ENCODE measurements at places on chromosomes 5 and 9.

- DNase-seq = no peak
Measured at GRCh38 chr9:113634596-113635515, 171.3 kb downstream of the RGS3 start.

DNA sequence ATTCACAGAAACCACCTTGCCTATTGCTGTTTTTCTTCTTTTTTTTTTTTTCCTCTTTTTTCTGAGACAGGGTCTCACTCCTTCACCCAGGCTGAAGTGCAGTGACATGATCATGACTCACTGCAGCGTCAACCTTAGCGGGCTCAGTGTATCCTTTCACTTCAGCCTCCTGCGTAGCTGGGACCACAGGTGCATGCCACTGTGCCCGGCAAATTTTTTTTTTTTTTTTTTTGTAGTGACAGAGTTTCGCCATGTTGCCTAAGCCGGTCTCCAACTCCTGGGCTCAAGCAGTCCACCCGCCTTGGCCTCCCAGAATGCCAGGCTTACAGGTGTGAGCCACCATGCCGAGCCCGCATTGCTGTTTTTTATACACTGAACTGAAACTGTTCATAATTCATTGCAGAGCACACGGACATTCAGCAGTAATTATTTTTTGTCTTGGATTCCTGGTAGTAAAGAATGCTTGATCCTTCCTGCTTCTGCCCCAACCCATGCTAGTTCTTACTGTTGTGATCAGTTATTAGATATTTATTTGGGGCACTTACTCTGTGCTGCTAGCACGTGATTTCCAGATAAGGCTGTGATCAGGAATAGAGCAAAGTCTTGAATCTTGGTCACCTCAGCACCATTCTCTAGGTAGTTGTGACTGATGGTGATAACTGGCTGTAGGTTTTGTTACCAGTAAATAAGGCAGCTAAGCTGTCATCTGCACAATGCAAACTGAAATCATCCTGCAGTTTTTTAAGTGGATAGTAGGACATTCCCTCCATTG, 14.0 kb downstream of the MAP3K1 start:
- no peak for DNase-seq

DNA sequence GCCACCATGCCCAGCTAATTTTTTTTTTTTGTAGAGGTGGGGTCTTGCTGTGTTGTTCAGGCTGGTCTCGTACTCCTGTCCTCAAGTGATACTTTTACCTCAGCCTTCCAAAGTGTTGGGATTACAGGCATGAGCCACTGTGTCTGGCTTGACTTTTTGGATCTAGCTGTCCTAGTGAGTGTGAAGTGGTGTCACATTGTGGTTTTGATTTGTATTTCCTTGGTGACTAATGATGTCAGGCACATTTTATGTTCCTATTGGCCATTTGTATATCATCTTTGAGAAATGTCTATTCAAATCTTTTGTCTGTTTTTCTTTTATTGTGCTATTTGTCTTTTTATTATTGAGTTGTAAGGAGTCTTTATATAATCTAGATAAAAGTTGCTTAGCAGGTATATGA, 53.5 kb upstream of the MCCC2 start:
- DNase-seq = no peak

DNA sequence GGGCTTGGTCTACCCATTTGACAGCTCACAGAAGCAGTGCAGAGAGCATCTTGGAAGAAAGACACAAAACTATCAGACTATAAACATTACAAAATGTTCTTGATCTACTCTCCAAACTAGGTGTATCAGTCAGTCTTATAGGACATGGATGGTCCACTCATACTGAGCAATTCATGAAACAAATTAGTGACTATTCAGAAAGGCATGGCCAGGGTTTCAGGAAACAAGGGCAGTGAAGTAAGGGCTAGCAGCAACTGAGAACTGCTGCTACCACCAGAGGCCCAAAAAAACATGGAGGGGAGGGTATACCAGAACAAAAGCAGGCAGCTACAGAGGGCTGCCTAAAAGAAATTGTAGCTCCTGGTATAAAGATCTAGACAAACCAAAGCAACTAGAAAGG, 287.0 kb downstream of the PIK3R1 start:
- DNase-seq = no peak

DNA sequence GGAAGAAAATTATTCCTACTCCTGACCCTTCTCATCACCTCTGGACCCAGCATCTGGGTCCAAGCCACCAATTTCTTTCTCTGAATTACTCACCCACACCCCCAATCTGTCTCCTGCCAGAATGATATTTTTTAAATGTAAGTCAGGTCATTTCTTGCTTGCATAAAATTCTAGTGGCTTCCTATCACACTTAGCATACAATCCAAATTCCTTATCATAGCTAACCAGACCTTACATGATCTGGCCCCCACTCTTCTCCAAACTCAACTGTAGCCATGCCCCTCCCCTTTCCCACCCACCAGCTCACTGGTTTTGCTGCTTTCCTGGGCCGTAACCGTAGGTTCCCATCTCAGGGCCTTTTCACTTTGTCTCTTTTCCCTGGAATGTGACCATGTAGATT, 15.2 kb downstream of the HTR4 start:
- no peak for DNase-seq

DNA sequence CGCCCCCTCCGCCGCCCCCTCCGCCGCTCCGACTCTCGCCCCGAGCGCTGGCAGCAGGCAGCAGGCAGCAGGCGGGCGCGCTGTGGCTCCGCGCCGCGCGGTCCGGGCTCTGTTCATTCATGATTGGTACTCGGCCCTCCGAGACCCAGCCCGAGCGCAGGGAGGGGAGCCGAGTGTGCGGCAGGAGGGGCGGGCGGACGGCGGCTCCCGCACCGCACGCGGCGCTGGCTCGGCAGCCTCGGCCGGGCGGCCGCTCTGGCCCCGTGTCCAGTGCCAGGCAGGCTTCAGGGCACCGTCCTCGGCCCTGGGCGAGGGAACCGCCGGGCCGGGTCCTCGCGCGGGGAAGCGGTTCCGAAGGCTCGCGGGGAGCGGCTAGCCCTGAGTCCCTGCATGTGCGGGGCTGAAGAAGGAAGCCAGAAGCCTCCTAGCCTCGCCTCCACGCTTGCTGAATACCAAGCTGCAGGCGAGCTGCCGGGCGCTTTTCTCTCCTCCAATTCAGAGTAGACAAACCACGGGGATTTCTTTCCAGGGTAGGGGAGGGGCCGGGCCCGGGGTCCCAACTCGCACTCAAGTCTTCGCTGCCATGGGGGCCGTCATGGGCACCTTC, at the start of gene KCNIP1:
KCNIP1 (plus strand) TSS at position 31 of the 607 bp plus-strand sequence.
- no peak for DNase-seq

- no peak for DNase-seq
Measured at GRCh38 chr9:17994695-17995425, 416.0 kb downstream of the SH3GL2 start.

DNA sequence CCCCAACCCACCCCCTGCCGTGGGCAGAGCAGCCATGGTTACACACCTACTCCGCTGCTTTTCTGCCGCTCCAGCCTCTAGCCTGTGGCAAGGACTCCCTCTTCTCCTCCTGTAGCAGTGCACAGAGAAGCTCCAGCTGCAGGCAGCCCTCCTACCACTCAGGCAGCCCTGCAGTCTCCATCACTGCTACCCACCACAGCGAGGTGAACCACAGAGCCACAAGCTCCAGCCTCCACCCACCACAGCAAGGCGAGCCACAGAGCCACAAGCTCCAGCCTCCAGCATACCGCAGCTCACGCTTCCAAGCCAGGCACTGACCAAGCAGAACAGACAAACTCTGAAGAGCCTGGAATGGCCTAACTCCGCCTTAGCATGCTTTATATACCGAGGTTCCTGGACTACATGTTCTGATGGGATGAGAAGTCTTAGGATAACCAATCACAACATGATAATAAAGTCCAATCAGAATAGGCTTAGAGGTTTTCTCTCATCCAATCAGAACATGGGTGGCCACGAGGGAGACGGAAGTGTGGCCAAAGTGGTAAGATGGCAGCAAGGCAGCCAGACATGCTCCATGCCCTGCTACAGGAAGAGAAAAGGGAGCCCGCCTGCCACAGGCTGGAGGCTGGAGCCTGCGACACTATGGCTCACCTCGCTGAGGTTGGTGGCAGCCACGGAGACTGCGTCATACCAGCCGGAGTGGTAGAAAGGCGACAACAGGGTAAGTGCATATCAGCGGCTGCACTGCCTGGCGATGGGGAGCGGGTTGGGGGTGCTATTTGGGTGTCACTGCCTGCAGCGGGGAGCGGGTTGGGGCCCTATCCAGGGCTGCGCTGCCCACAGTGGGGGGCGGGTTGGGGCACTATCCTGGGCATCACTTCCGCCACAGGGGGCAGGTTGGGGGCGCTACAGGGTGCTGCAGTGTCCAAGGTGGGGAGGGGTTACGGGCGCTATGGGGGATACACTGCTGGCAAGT, 75.8 kb upstream of the PCAT7 start:
- no peak for DNase-seq

- no peak for DNase-seq
Measured at GRCh38 chr5:54206580-54207229, 103.7 kb downstream of the ARL15 start.

- DNase-seq = no peak
Measured at GRCh38 chr9:16526380-16526779, 344.1 kb downstream of the BNC2 start.

GRCh38 chr9:124180557-124180956, 77.2 kb upstream of the NEK6 start:
- no peak for DNase-seq

DNA sequence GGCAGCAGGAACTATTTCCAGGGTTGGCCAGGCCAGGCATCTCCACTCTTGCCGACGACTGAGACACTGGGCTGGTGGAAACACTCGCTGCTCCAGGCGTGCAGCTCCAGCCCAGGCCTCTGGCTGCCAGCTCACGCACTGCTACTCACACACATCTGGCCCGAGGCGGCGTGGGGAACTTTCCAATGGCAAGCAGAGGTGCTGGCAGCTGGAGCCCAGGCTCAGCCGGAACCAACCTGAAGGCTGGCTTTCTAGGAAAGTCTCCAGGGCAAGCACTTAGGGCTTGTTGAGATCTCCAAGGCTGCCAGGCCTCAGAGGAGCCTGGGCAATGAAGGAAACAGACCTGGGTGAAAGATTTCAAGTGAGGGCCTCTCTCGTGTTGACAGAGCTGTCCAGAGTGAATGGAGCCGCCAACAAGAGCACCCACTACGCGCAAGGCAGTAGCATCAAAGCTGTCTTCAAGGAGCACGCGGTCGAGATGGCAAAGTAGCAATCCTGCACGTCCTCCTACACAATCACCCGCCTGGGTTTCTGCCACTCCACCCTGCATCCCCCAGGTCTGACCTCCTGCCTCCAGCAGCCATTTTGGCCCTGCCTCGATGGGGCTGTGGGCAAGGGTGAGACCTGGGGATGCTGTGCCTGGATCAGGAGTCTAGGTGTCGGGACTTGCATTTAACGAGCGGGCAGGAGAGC, 14.4 kb downstream of the SH3PXD2B start:
- DNase-seq = no peak

DNA sequence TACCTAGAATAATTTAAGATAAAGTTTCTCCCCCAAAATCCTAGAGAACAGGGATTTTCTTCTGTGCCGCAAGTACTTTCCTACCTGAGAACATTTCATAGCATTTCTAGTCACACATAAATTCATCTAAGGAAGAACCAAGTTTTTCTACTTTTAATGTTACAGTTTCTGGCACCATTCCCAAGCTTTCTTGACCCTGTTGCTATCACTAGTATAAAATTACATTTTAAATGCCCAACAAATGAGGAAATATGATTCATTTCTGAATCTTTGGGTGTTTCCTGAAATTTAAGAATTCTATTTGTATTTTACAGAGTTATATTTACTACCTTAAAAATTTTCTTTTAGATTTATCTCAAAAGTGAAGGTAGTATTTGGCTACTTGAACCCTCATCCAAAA, 137.8 kb downstream of the LPAR1 start:
- DNase-seq = no peak

DNA sequence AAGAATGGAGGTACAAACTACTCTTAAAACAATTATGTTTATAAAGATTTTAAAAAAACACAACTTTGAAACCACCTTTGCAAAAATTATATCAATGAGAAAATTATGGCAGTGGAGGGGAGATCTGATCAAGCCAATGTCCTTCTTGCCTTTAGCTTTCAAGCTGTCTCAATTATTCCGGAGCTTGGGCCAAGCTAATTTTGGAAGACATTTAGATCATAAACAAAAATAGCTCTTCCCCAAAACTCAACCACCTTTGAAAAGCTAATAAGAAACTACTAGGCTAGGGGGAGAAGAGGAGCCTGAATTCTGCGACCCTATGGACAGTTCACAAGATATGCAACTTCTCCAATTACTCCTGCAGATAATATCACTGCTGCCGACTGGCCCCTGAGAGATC, 263.3 kb downstream of the ICE1 start:
- no peak for DNase-seq

GRCh38 chr9:88388203-88388885, at the start of gene SPIN1:
TSS of gene SPIN1 (plus strand) at chr9:88388444. CDS start at chr9:88426540, 38,096 bp downstream.
- no peak for DNase-seq

DNA sequence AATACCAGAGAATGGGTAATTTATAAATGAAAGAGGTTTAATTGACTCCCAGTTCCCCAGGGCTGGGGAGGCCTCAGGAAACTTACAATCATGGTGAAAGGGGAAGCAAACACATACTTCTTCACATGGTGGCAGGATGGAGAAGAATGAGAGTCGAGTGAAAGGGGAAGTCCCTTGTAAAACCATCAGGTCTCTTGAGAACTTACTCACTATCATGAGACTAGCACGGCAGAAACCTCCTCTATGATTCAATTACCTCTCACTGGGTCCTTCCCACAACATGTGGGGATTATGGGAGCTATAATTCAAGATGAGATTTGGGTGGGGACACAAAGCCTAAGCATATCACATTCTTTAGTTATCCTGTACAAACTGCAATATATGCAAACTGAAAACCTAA, 609.4 kb downstream of the MTRR start:
- DNase-seq = no peak

- no peak for DNase-seq
Measured at GRCh38 chr5:78562001-78562400, 86.6 kb downstream of the LHFPL2 start.

DNA sequence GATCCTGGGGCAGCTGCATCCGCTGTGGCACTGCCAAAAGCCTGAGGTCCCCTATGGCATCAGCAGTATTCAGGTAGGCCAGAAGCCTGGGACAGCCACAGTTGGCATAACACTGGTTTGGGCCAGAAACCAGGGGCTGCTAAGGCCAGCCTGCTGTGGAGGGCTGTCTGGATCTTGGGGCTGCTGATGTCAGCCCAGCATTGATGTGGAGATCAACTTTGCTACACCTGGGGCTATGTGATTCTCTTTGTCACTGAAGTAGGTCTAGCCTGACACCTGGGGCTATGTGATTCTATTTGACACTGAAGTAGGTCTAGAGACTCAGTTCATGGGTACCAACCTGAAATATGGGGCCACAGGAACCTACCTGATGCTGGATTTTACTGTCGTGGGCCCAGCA, 411.5 kb downstream of the RASEF start:
- DNase-seq = no peak

GRCh38 chr9:137540536-137540935, 9.7 kb downstream of the PNPLA7 start:
- no peak for DNase-seq

DNA sequence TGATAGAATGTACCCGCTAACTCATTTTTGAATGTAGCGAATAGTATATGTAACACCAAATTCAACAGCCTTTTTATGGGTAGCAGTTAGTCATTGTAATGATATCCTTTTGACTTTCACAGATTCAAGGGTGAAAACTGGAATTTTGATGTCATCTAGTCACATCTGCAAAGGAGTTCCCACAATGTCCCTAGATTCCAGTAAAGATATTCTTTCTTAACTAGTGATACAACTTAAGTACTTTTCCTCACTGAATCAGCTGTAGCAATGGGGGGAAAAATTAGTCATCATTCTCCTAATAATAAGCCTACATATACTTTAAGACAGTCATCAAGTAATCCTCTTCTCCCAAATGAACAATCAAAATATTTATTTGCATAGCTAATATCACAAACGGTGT, 11.5 kb upstream of the SSBP2 start:
- no peak for DNase-seq

Data from thoracic aorta (tissue), 2 donors.